ENCODE measurements at places on chromosomes 6 and 20.

DNA sequence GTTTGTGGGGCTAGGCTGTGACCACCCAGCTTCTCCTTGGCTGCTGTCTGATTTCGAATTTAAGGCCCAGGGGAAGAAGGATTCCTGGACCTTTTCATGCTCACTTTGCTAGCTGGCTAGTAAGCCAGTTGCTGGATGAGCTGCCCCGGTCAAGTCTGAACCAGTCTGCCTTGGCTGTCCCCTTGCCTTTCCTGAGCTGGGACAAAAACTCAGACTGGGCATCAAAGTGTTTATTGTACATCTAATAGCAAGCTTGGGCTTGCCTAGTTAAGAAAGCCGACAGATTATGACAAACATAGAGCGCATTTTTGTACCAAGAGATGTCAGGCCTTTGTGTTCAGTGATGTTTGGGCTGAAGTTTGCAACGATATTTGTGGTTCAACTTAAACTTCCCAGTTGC is 750 bp upstream of the PAK5 start:
- no peak for DNase-seq

DNA sequence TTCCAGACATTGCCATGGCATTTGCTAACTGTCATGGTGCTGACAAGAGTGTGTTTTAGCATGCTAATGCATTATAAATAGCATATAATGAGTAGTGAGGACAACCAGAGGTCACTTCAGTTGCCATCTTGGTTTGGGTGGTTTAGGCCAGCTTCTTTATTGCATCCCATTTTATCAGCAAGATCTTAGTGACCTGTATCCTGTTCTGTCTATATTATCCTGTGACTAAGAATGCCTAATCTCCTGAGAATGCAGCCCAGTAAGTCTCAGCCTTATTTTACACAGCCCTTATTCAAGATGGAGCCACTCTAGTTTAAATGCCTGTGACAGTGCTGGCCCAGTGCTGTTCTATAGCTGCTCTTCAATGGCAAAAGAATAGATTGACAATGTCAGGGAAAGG is 781.0 kb upstream of the ADGRB3 start:
- no peak for DNase-seq

DNA sequence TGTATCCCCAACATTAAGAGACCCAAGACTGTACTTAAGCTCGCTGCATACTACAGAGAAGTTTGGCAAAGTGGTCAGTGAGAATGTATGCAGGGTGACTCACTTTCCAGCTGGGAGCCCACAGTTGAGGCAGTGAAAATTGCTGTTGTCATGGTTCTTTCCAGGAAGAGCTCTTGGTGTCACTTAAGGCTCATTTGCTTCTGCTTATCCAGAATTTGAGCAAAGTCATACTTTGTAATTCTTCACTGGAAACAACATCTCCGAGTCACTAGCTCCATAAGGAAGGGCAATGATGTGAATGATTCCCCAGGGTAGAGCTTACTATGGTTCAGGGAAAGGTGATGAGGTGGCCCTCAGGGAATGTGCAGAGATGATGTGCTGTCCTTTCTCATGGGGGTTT is 65.4 kb upstream of the FBXL4 start:
- peak; percentile 72 for DNase-seq

DNA sequence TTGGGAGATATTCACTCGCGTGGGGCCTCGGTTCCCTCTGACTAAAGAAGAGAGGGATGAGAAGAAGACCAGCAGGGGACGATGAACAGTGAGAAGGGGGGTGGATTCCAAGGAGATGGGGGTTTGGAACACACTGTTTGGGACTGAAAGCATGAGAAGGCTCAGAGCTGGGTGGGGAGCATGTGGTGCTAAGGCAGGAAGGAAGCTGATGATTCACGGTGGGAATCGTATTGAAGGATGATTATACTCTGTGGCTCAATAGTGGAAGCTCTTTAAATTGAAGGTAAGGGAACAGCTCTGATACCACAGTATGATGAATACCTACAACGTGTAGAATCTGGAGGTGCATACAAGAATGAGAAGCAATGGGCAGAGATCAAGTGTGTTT is 117.5 kb upstream of the KCNK16 start:
- DNase-seq: no peak

DNA sequence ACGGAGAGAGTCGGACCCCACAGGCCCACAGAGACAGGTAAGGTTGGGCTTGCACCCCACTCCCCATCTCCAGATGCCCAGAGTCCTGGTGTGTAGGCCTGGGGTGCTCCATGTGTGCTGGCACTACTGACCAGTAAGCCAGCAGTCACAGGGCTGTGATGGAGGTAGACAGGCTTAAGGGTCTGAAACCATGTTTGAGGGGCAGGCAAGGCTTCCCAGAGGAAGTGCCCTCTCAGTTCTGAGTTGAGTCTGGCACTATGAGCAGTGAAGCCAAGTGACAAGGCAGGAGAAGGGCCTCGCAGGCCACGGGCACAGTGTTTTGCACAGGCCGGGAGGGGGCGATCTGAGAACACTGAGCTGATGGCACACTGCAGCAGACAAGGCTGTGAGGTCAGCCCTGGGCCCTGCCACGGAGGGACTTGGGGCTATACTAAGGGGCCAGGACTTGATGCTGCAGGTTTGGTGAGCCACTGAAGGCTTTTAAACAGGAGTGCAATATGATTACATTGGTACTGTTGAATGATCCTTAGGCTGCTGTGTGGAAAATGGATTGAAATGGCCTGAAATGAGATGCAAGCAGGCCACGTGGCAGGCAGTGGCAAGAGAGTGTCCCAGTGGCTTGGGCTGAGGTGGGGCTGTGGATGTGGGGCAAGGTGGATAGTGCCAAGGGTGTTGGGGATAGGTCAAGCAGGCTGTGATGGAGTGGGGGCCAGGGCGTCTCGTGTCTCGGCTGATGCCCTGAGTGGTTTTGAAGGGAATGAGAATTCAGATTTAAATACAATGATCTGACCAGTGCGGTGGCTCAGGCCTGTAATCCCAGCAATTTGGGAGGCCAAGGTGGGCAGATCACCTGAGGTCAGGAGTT is 20.3 kb downstream of the TTBK1 start:
- DNase-seq: peak; percentile 84

GRCh38 chr6:45185403-45186251 is 142.5 kb upstream of the RUNX2 start:
- DNase-seq: peak; percentile 12

DNA sequence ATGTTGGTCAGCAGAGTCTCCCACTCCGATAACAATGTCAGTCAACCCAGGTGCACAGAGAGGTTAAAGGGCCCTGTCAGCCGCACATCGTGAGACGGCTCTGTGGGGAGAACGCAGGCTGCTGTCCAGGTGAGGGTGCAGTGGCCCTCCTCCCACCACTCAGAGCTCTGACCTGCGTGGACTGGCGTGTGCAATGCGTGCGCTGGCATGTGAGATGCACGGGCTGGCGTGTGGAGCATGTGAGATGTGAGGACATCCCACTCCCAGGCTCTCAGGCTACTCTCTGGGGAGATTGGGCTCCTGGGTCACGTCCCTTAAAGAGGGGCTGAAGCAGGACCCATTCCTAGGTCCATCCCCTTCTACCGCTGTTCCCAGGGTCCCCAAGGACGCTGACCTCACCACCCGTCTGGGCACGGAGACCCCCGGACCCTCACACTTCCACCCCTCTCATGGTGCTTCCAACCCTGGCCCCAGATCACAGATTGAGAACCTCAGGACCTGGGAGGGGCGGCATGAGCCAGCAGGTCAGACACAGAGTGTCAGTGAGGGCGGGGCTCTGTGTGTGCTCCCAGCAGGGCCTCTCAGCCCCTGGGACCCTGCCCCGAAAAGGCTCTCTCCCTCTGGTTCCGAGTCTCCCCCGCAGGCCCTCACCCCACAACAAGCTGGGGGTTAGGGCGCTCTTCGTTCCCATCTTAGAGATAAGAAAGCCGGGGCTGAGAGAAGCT is 8.6 kb upstream of the FRMD1 start:
- DNase-seq: no peak

- no peak for DNase-seq
These were observed 217.5 kb downstream of the CD83 start for GRCh38 chr6:14335071-14335470.

Data from NB4 (cell line).